Activated T-cell treated with anti-CD3 and anti-CD28 coated beads, Interleukin-2, amount 50 U/mL, for 72 hours (primary cell): ENCODE measurements at places on chromosomes 5 and 9. TPM values are rescaled to one million over a fixed set of nuclear protein-coding genes. Genes with fewer than 3 reads are reported as not detected.

Gene SCGB3A2
- total RNA-seq: not detected

Gene DNAJB5
- total RNA-seq: 9.9 TPM

Gene WWC1
- total RNA-seq: 0.35 TPM

Gene ISL1
- total RNA-seq: not detected

Gene POU5F2
- total RNA-seq: 0.93 TPM

Gene LVRN
- 0.07 TPM for total RNA-seq

Gene SLC44A1
- total RNA-seq: 10.0 TPM

- H3K36me3 ChIP-seq: no peaks in the 10 kb centered on the region
- H3K27ac ChIP-seq: no peak overlapping the region
- H3K4me1 ChIP-seq: peaks cover 55% of the 10 kb centered on the region
- H3K4me3 ChIP-seq: no peak overlapping the region
- H3K27me3 ChIP-seq: no peaks in the 10 kb centered on the region
Measured at GRCh38 chr5:111743988-111744387, 13.0 kb downstream of the NREP start.

- DNase-seq: no peak
- H3K27me3 ChIP-seq: peaks cover 15% of the 10 kb centered on the region
- H3K27ac ChIP-seq: no peak overlapping the region
- no peak overlapping the region for H3K4me3 ChIP-seq
- H3K36me3 ChIP-seq: no peaks in the 10 kb centered on the region
- H3K4me1 ChIP-seq: no peaks in the 10 kb centered on the region
Measured at GRCh38 chr9:93976973-93977372, 21.8 kb upstream of the BARX1 start.

GRCh38 chr9:97389249-97389648 is 22.6 kb upstream of the TDRD7 start:
- H3K27ac ChIP-seq: no peak overlapping the region
- H3K4me1 ChIP-seq: peaks cover 34% of the 10 kb centered on the region
- no peak for DNase-seq
- peaks cover 61% of the 10 kb centered on the region for H3K27me3 ChIP-seq
- H3K4me3 ChIP-seq: peak overlapping the region; percentile 47

DNA sequence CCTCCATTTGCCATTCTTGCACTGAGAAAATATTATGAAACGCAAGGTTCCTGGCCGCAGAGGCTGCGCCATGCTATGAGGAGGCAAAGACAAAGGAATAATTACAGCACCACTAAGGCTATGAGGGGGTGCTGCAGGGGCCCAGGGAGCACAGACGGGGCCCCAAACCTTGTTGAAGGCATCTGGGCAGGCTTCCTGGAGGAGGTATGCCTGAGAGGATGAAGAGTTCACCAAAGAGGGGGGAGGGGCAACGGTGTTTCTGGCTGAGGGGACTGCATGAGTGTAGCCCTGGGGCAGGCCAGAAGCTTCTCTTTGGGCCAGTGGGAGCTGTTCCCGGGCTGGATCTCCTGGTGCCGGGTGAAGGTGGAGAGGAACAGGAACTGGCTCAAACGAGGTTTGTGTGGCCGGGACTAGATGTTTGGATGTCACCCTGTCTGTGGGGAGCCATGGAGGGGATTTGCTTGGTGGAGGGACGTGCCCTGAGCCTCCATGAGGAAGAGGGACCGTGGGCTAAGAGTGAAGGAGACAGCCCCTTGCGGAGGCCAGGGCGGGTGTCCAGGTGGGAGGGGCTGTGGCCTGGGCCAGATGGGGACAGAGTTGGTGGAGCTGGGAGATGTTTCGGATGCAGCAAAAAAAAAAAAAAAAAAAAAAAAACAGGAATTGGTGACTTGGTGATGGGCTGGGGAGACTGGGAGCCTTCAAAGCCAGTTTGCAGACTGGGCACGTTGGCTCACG is 28.2 kb downstream of the PTGES start:
- H3K4me3 ChIP-seq: no peak overlapping the region
- no peak overlapping the region for H3K27ac ChIP-seq
- H3K27me3 ChIP-seq: peaks cover 11% of the 10 kb centered on the region
- no peaks in the 10 kb centered on the region for H3K36me3 ChIP-seq

DNA sequence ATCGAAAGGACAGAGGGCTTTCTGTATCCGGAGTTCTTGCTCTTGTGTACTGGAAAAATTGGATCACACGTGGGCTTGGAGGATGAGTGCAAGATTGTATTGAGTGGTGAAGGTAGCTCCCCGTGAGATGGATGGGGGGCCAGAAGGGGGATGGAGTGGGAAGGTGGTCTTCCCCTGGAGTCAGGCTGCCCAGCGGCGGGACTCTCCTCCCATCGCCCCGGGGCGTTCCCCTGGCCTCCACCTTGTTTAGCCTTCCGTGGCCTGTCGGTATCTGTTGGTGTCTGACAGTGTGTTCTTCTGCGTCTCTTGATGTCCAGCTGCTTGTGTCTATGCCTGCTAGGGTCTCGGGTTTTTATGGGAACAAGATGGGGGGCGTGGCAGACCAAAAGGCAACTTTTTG is 54.6 kb upstream of the GABRA6 start:
- no peak overlapping the region for H3K4me3 ChIP-seq
- DNase-seq: no peak
- no peak overlapping the region for H3K27ac ChIP-seq
- H3K4me1 ChIP-seq: no peaks in the 10 kb centered on the region
- no peaks in the 10 kb centered on the region for H3K36me3 ChIP-seq

DNA sequence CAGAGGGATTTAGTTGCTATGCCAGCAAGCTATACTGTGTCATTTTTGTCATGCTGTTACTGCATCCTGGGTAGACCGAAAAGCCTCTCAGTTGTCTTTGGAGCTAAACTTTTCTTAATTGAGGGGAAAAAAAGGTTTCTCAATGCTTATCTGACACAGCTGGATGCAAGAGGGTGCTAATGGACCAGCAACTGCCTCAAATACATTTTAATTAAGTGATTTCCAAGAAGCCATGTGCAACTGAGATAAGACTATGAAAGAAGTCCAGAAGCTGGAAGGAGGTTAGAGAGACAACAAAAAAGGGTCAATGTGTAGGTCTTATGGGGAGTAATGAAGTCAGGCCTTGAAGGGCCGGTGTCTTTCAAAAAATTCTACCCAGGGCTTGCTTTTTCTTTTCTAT is 465.7 kb upstream of the DMAC1 start:
- no peaks in the 10 kb centered on the region for H3K4me1 ChIP-seq
- DNase-seq: no peak
- H3K36me3 ChIP-seq: no peaks in the 10 kb centered on the region
- no peak overlapping the region for H3K27ac ChIP-seq
- peaks cover 10% of the 10 kb centered on the region for H3K27me3 ChIP-seq
- H3K4me3 ChIP-seq: no peak overlapping the region

DNA sequence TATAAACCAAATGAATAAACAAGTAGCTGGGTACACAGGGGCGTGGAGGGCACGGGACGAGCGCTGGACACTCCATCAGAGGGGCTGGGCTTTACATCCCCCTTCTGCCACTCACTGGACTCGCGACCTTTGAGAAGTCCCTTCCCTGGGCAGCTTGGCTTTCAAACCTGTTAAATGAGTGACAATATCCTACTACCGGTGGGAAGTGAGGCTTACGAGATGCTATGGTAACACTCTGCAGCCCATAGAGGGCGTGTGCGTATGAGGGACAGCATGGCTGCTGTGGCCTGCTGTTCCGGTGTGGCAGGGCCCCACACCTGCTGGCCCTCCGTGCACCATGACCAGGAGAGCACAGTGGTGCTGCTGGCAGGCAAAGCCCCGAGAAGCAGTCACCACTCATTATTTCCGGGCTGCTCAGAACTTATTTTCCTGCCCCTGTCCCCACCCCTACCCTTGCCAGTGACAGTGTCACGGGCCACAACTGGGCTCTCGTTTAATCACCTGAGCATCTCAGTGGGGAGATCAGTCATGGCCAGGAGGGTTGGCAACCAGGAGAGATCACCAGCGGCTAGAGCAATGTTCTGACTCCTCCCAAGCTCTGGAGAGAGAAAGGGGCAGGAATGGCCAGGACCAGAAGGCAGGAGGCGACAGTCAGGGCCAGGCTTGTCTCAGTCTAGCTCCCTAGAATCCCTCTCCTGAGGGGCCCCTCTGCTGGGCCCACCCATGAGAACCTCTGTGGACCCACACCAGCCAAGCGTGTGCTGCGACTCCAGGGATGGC is 10.5 kb downstream of the CLTB start:
- H3K4me3 ChIP-seq: no peak overlapping the region
- H3K27me3 ChIP-seq: no peaks in the 10 kb centered on the region
- DNase-seq: no peak
- no peaks in the 10 kb centered on the region for H3K36me3 ChIP-seq

DNA sequence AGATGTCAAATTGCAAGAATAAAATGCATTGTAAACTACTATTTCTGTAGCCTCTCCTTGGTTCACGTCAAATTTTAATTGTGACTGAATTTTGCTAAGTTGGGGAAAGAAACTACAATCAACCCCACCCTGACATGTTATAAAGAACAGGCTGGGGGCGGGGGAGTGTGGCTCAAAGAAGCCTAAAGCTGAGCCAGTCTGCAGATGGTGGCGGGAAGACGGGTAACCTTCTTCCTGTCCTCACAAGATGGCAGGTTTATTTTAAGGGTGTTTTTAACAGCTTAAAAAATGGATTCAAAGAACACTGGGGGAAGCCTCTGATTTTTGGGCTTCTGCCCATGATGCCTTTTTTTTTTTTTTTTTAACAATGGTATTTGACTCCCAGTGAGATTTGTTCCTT is 68.5 kb upstream of the MELK start:
- H3K4me1 ChIP-seq: peaks cover 15% of the 10 kb centered on the region
- H3K27me3 ChIP-seq: no peaks in the 10 kb centered on the region
- no peak overlapping the region for H3K27ac ChIP-seq
- no peak overlapping the region for H3K4me3 ChIP-seq
- H3K36me3 ChIP-seq: no peaks in the 10 kb centered on the region

DNA sequence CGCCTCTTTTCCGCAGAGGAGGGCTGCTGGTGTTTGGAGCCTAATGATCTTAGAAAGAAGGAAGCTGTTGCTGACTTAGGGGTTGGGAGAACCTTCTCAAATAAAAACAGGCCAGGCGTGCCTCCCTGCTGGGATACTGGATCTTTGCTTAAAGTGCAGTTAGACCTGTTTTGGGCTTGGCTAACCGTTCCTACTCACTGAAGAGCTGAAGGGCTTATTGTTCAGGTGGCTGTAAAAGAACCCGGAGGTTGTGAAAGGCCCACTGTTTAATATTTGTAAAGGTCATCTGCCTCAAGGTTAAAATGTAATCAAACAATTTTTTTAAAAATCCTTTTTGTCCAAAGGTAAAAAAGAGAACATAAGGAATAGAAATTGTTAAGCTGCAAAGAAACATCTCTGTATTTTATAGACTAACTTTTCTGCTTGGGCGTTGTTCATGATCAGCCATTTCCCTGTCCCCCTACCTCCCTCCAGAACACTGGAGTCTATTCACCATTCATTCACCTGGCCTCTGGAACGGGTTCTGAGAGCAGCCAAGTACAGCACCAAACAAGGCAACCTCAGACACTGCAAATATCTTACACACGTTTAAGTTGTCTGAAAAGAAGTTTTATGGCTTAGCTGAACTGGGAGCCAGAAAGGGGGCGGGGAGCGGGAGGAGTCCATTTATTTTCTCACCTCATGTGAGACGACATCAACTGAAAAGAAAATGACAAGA is 18.6 kb upstream of the MTMR12 start:
- H3K36me3 ChIP-seq: no peaks in the 10 kb centered on the region
- H3K27me3 ChIP-seq: no peaks in the 10 kb centered on the region

- peak overlapping the region; percentile 21 for H3K27ac ChIP-seq
- no peaks in the 10 kb centered on the region for H3K27me3 ChIP-seq
- H3K4me1 ChIP-seq: peaks cover 9% of the 10 kb centered on the region
- no peak overlapping the region for H3K4me3 ChIP-seq
- peaks cover 21% of the 10 kb centered on the region for H3K36me3 ChIP-seq
- DNase-seq: no peak
Measured at GRCh38 chr5:14716755-14717752, 52.5 kb downstream of the OTULIN start.

- no peak overlapping the region for H3K4me3 ChIP-seq
Measured at GRCh38 chr9:130110166-130110565, 56.5 kb downstream of the GPR107 start.

DNA sequence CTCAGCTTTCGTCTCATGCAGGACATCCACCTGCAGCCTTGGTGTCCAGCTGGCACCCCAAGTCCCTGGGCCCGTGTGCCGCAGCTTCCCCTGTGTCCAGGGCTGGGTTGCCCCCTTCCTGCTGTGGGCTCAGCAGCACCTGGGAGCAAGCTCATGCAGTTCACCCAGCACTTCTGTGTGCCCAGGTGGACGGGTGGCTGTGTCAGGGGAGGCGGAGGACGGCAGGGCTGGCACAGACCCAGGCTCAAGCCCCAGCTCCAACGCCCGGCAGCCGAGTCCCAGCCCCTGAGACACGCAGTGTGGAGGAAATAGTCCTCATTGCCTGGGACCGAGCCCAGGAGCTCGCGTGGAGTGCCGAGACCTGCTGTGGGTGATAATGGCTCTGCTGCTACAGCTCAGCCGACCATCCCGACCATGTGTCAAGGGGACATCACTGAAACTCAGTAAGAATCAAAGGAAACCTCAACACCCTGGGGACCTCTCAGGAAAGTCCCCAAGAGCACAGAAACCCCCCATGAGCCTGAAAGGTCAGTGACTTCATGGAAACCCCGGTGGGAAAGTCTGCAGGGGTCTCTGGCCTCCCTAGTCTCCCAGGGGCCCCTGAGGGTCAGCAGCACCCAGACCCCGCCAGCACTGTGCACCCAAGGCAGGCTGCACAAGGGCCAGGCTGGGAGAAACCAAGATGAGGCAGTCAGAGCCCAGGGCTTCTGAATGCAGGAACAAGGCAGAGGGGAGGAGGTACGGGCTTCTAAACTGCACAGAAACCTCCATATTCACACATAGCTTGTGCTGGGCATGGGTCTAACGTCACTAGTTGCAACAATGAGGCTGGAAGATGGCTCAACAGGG is 38.8 kb downstream of the LPCAT1 start:
- peaks cover 34% of the 10 kb centered on the region for H3K4me1 ChIP-seq
- no peak for DNase-seq
- H3K4me3 ChIP-seq: peak overlapping the region; percentile 8
- peak overlapping the region; percentile 40 for H3K27ac ChIP-seq

GRCh38 chr5:157443041-157443549 is 16.9 kb upstream of the NIPAL4 start:
- no peaks in the 10 kb centered on the region for H3K27me3 ChIP-seq
- H3K27ac ChIP-seq: no peak overlapping the region
- no peaks in the 10 kb centered on the region for H3K4me1 ChIP-seq
- DNase-seq: no peak
- no peaks in the 10 kb centered on the region for H3K36me3 ChIP-seq
- H3K4me3 ChIP-seq: no peak overlapping the region

DNA sequence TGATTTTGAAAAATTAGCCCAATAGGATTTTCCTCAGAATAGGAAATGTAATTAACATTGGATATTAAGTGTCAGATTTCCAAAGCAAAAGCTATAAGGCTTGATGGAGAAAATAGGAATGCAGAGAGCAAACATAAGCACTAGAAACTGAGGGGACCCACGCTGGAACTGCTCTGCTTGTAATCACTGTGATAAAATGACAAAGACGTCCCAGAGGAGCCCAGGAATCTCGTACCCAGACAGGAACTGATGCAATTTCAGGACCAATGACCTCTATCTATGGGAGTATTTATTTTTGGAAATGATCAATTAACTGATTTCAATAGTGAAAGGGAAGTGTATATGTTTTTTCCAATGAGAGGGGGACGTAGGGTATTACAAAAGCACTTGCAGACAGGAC is 714.5 kb upstream of the WWC1 start:
- H3K27ac ChIP-seq: no peak overlapping the region
- no peak for DNase-seq
- H3K4me1 ChIP-seq: peaks cover 4% of the 10 kb centered on the region
- peaks cover 21% of the 10 kb centered on the region for H3K27me3 ChIP-seq
- H3K36me3 ChIP-seq: peaks cover under 1% of the 10 kb centered on the region

- DNase-seq: no peak
- peaks cover 6% of the 10 kb centered on the region for H3K27me3 ChIP-seq
- no peak overlapping the region for H3K27ac ChIP-seq
Measured at GRCh38 chr5:113232221-113232620, 202.6 kb downstream of the TSSK1B start.

GRCh38 chr9:92860867-92861266 is 17.0 kb downstream of the ZNF484 start:
- H3K4me3 ChIP-seq: no peak overlapping the region
- no peak overlapping the region for H3K27ac ChIP-seq
- no peak for DNase-seq
- H3K4me1 ChIP-seq: peaks cover 4% of the 10 kb centered on the region
